ENCODE measurements at places on chromosomes 4 and X.

GRCh38 chr4:61143461-61143860 is 56.7 kb upstream of the ADGRL3 start:
- no peak for DNase-seq

DNA sequence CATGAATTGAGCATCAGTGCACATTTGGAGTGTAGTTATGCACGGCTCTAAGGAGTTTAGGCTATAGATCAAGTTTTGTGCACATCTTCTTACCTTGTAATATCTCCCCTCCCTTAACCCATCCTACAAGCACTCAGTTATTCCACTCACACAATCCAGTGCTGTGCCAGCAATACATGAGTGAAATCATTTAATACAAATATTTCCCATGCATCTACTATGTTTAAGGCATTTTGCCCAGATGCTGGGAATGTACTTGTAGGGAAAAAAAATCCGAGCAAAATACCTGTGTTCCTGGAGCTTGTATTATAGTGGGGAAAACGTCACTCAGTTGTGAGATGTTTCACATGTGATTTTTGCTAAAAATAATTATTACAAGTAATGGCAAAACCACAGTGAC is 191.6 kb upstream of the LDB2 start:
- DNase-seq, result no peak

DNA sequence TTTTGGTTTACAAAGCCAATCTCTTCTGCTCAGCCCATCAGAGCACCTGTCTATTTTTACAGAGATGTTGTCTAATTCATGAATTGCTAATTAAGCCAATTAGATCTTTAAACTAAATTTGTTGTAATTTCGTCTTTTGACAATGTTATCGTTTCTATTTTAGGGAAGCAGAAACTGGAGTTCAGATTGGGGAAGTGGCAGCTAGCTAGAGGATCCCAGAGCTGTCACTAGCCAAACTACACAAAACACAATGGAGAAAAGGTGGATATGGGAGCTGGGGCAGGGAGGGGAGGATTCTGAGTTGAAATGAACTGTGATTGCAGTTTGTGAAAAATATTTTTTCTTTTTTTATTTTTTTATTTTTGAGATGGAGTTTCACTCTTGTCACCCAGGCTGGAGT is 35.8 kb downstream of the CASP3 start:
- DNase-seq, result no peak

- no peak for DNase-seq
These were observed 16.4 kb downstream of the NSDHL start for GRCh38 chrX:152847281-152847680.

- no peak for DNase-seq
These were observed 200.5 kb upstream of the ANK2 start for GRCh38 chr4:112848911-112849310.

DNA sequence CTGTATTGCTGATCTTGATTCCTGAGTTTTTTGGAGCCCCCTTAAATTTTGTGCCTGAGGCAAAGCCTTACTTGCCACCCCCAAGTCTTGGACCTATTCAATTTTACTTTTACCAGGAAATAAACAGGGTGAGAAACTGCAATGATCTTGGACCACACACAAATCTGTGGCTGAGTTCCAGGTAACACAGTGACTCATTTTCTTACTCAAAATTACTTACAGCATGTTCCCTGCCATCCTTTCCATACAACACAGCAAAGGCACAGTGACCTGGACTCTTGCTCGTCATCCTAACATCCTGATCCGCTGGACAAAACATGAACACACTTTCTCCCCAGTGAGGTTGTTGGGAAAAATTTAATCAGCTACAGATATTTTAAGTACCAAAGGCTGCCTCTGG is 60.7 kb upstream of the S100G start:
- no peak for DNase-seq

GRCh38 chr4:85402371-85402770 is 72.6 kb upstream of the ARHGAP24 start:
- DNase-seq, result no peak

DNA sequence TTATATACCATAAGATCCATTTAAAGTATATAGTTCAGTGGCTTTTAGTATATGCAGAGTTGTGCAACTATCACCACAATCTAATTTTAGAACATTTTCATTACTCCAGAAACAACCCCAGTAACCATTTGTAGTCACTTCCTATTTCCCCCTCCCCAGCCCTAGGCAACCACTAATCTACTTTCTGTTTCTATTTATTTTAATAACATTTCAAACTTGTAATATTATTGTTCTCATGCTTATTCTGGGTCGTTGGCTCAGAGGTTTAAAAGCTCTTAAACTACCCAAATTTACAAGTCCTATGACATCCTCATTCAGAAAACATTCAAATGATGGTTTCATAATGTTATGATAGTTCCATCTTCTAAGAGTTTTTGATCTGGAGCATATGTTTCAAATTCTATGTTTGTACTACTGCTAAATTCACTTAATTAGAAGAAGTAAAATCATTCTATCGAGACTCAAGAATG is 18.4 kb downstream of the XIAP start:
- no peak for DNase-seq

GRCh38 chrX:110987292-110987691 is 108.7 kb upstream of the PAK3 start:
- DNase-seq, result no peak

DNA sequence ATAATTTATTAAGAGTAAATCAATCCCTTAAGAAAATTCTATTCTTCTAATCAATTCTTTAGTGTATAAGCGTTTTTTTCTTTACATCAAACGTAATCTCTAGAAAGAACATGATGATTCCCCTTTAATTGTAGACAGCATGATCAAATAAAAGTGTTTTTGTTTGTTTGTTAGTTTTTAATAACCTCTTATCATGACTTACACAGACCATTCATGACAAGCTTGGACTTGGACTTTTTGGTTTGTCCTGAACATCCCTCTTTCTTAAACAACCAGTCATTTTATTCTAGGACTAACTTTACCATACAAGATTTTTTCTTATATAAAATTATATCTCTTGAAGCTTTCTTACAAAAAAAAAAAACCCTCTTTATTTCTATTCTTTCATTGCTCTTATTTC is 344.6 kb upstream of the SPOCK3 start:
- no peak for DNase-seq

DNA sequence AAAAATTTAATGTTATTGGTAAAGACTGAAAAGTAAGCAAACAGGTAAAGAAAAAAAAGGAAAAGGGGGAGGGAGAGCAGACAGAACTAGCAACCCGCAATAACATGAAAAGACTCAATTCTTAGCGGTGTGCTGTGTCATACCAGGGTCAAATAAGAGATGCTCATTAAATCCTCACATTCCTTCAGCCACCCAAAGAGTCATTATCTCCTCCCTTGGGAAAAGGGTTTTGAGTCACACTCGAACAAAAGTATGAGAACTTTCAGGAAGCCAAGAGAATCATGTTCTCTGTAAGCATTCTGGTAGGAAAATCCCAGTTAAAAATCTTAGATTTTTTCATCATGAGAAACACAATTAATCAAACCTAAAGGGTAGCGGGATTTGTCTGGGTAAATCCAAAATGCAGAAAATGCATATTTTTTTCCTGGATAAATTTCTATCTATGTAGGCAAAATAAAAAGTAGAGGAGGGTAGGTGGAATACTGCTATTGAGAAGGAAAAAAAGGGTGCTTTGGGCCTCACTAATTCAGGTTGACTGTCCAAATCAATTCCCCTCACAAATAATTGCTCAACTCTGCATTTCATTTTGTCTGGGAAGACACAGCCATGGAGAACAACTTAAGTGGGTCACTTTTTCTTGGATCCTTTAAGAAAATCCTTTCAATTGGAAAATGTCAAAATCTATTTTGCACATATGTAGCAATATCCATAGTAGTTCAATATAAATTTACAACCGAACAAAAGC is 23.2 kb downstream of the TNIP3 start:
- no peak for DNase-seq

GRCh38 chr4:143597276-143597675 is 83.8 kb downstream of the SMARCA5 start:
- no peak for DNase-seq

- no peak for DNase-seq
These were observed 74.5 kb upstream of the IL2 start for GRCh38 chr4:122531038-122531437.
